Activated CD4-positive, alpha-beta memory T cell treated with anti-CD3 and anti-CD28 coated beads, Interleukin-2, amount 10 ng/mL, durations not matched to agents 7 days and 5 days (primary cell): ENCODE measurements at places on chromosomes 12 and 14. TPM values are rescaled to one million over a fixed set of nuclear protein-coding genes. Genes with fewer than 3 reads are reported as not detected.

- no peak for DNase-seq
These were observed 53.9 kb upstream of the STRN3 start for GRCh38 chr14:31080056-31080455.

- DNase-seq = no peak
These were observed 37.1 kb upstream of the VSX2 start for GRCh38 chr14:74202113-74202512.

DNA sequence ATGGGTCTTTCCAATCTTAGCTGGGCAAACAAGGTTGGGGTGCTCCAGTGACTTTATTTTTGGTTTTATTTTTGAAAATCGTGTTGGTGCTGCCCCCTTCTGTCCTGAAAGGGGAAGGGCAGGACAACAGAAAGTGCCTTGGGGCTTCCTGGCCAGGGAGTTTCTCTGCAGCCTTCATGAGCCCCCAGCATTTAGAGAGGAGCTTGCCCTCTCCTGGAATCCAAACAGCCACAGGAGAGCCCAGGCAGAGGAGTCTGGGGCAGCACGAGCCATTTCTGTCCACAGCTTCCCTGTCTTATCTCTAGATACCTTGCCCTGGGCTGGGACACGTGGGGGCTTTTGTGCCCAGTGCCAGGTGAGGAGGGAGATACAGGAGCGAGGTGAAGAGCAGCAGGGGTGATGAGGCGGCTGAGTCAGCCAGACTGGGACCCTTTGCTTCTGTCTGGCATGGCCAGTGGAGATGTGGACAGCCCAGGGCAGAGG, 4.4 kb upstream of the C1RL start:
- peak; percentile 48 for DNase-seq

Gene WASHC3
- total RNA-seq = 53.4 TPM

Gene SPPL3
- total RNA-seq = 32.0 TPM

GRCh38 chr12:106113446-106113823, 25.3 kb downstream of the NUAK1 start:
- DNase-seq = no peak

Gene PNP
- 207 TPM for total RNA-seq

GRCh38 chr12:26749781-26750180, 83.2 kb downstream of the ITPR2 start:
- no peak for DNase-seq

Gene PIANP
- not detected for total RNA-seq
